Stimulated activated CD8-positive, alpha-beta memory T cell treated with anti-CD3 and anti-CD28 coated beads, Interleukin-12 subunit alpha, Interleukin-12 subunit beta, amount 100 ng/mL, for 1 hour (primary cell): ENCODE measurements at places on chromosomes 7 and 10.

DNA sequence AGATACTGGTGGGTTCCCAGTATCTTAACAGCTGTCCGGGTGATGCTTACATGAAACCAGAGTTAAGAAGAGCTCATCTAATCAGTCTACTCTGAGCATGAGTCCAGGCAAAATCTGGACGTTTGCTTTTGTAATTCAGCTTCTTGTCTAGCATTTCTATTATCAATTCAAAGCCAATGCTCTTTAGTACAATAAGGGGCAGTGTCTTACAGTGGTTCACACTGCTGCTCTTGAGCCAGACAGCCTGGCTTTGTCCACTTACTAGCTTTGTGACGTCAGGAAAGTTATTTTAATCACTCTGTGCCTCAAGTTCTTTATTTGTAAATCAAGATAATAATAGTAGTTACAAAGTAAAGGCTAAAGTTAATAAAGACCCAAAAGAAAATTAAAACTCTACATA is 227.3 kb upstream of the TCF7L2 start:
- DNase-seq = no peak

GRCh38 chr7:102220960-102221800 is 65.5 kb upstream of the SH2B2 start:
- no peak for DNase-seq

- peak; percentile 10 for DNase-seq
Measured at GRCh38 chr10:123241391-123242141, 87.4 kb downstream of the BUB3 start.

DNA sequence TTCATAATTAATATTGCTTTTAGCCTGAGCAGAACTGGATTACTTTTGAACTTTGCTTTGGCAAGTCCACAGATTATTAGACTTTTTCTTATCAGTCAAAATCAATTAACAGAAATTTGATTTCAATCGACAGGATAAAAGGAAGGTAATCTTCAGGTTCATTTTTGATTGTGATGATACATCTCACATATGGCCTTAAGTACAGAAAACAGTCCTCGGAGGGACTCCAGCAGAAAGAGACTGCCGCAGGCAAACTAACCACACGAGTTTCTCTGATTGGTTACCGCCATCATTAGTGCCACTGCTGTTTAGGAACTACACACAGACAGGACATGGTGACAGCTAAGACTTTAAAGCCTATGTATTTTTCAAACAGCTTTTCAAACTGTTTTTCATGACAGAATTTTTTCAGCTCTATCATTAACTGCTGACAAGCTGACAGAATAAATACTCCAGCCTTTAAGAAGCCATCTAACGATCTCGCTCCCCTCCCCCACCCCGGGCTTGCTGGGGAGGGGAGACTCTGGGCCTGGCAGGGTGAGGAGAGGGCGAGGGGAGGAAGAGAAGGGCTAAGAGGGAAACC is 668.2 kb downstream of the KCNMA1 start:
- no peak for DNase-seq

DNA sequence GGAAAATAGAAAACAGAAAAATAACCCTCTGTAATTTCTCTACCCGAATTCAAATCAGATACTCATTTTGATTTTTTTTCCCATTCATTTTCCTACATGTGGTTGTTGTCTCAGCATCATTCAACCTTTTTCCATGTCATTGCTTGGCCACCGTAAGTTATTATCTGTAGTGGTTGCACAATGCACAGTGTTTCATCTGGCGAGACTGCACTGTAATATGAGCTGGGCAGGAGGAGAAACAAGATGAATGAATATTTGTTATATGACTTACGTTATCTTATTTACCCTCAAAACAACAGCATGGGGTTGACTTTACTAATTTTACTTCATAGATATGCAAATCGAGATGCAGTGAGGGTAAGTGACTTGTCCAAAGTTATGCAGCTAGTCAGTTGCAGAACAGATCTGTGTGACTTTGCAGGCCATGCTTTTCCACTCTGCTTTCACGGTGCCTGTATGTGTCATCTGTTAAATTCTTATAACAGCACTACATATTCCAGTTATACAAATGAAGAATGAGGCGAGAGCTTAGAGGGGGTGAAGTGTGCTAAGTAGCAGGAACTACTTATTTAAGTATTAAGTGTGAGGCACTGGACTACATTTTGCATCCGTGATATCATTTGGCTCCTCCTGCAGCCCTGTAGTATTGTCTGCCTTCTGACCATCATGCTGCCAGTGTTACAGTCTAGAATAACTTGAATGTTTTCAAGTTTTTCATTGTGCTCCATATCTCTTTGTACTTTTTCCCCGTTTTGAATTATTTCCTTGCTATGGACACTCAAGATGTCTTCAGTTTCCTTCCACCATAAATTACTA is 56.7 kb downstream of the ZMYND11 start:
- no peak for DNase-seq

DNA sequence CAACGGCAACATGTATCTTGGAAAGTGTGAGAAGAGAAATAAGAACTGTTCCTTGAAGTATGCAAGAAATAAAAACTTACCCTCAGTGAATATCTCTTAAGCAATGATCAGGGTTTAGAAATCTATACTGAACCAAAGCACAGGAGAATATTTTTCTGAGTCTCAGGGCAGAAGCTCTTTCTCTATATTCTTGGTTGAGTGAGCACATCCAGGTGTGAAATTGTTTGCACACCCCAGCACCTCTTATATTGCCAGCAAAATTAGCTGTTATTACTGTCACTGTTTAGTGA is 8.4 kb downstream of the DLX6 start:
- no peak for DNase-seq

- no peak for DNase-seq
Measured at GRCh38 chr7:129907122-129907736, 45.5 kb downstream of the UBE2H start.
